ENCODE measurements at places on chromosomes 5 and 9.

- DNase-seq, result no peak
These were observed 499.5 kb downstream of the ENC1 start for GRCh38 chr5:74141053-74141452.

DNA sequence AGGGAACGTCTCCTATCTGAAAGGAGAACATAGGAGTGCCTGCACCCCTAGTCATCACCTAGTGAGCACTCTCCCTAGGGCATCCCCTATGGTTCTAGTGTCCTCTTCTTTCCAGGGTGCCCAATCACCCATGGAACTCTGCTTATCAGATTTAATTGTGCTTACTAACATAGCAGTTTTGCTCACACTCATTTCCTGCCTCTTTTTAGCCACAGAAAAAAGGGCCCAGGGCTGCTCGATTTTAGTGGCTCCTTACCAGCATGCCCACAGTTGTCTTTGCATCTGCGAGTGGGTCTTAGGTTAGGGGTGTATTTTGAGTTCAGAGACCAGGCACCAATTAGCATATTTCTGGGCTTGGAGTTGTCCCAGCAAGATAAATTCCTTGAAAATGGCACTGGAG lies 1110.2 kb downstream of the TAF11L14 start:
- DNase-seq, result no peak

- peak; percentile 76 for DNase-seq
These were observed 32.7 kb downstream of the PTGS1 start for GRCh38 chr9:122403381-122404000.

- no peak for DNase-seq
These were observed 7.5 kb upstream of the PRSS3 start for GRCh38 chr9:33787839-33788238.

GRCh38 chr9:114493521-114494184 lies 11.6 kb downstream of the WHRN start:
- no peak for DNase-seq

GRCh38 chr5:88940713-88941112 lies 57.7 kb upstream of the MEF2C start:
- DNase-seq, result no peak

GRCh38 chr5:141771562-141771961 lies 89.5 kb upstream of the ARAP3 start:
- DNase-seq, result no peak

DNA sequence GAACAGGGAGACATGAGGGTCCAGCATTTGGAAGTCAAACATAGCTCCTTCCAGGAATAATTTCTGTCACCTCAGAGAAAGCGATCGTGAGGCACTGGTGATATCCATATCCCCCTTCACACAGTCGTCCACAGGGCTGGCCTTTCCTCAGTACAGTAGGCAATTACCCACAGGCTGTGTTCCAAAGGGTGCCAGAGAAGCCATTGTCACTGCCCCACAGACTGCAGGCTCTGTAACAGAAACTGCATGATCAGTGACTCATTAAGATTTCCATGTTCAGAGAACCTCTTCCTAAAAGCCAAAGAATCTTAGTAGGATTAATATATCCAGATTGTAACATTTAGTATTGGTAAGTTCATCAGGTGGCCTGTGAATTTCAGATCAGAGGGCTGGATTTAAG lies 127.6 kb downstream of the RPS23 start:
- DNase-seq, result no peak

GRCh38 chr5:68219161-68219816 lies 3.7 kb downstream of the PIK3R1 start:
- no peak for DNase-seq

DNA sequence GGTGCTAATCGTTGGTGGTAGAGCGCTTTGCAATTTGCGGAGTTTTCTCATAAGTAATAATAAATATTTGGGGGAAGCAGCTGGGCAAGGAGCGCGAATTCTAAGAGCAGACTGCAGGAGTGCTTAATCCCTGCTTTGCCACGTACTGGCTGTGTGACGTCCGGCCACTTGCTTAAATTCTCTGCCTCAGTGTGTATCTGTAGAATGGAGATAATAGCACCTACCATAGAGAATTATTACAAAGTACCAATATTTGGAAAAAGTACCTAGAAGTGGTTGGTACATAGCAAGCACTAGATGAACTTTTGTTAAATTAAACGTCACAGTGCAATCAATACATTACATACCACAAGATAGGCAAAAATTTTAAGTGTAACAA lies 598 bp upstream of the TMED7 start:
- no peak for DNase-seq

- DNase-seq, result no peak
These were observed 168.5 kb downstream of the RAB3C start for GRCh38 chr5:58751222-58751837.

DNA sequence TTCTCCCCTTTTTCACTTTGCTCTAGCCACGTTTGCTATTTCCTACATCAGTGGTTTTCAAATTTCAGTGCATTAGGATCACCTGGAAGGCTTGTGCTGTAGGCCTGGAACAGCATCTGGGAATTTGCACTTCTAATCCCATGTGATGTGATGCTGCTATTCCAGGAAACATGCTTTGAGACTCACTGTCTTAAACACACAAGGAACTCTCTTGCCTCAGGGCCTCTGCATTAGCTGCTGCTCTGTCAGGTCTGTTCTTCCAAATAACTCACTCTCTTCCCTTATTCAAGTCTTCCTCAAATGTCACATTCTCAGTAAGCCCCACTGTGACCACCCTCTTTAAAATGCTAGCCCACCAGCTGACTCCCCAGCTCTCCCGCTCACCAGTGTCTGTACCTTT lies 204.0 kb downstream of the DNAH5 start:
- no peak for DNase-seq

DNA sequence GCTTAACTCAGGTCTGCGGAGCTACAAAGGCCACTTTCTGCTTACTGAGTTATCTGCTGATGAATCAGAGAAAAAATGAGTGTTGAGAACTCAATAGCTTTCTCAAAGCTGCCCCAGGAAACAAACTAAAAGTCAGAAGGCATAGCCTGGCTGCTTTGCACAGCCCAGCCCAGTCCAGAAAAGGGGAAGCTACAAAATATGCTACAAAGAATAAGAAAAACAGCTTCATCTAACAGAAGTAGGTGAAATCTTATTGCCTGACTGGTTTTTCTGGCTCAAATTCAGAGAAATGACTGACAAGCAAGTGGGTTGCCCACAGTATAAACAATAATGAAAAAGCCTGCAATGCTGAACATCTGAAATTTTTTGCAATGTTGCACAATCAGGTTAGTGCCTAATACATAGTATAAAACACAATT lies 156.2 kb downstream of the PPP2R2B start:
- no peak for DNase-seq

DNA sequence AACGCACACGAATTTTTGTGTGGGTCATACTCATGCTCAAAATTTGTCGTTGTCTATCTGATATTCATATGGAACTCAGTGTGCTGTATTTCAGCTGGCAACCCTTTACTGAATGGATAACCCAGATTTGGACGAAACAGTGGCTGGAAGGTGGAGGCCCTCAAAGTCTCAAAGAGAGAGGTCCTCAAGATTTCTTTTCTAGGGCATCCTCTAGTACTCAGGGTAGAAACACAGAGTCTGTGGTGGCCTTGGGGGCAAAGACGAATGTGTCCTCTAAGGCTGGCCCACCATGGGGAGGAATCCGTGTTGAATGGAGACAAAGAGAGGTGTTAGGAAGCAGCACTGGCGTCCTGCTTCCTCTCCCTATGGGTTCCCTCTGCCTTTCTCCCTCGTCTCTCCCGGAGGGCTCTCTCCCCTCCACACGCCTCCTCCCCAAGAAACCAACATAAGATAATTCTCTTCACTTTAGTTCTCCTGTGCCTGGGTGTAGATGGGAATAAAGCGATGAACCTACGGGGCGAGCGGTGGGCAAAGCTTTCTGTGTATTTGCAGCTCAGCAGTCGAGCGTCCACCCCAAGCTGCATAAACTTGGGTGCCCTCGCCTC lies 333.7 kb downstream of the CWC27 start:
- DNase-seq, result no peak

GRCh38 chr5:124825250-124825982 lies 79.0 kb upstream of the ZNF608 start:
- DNase-seq, result no peak

- no peak for DNase-seq
These were observed 6.8 kb downstream of the ENC1 start for GRCh38 chr5:74633695-74634094.

DNA sequence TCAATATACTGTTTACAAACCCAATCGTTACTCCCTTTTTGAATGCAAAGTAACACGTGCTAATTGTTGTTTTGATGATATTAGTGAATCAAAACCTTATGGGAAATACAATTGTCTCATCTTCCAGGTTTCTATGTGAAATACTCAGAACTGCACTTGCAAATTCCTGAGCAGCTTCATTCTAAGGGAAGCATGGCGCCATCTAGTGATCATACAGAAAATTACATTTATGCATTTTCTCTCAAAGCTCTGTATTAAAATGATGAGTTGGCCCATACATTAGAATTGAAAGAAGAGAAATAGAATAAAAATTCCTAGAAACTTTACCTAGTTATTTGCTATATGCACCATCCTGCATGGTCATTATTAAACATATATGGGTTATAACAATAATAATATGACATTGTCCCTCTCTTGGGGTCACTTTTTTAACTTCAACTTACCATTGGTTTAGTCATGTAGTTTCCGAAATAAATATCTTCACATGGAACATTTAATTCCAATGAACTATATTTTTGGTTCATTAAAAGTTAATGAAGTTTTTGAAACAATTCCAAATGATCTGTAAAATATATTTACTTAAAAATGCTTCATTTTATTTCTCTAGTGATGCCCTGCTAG lies 220.0 kb downstream of the PDE4D start:
- peak; percentile 7 for DNase-seq

DNA sequence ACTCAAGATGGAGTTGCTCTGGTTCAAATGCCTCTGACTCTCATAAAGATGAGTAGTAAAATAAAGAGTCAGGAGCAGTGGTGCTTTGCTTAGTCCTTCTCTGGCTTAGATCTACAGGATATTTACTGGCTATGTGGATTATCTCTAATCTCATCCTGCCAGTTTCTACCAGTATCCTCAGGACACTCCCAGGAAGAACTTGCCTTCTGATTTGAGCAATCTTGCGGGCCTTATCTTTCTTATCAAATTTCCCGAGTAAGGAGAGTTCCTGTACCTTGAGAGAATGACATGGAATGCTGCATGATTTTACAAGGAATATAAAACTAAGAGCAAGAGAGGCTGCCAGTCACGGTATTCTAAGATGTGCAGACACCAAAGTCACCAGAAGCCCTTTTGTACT lies 364.0 kb downstream of the ARHGEF28 start:
- no peak for DNase-seq

DNA sequence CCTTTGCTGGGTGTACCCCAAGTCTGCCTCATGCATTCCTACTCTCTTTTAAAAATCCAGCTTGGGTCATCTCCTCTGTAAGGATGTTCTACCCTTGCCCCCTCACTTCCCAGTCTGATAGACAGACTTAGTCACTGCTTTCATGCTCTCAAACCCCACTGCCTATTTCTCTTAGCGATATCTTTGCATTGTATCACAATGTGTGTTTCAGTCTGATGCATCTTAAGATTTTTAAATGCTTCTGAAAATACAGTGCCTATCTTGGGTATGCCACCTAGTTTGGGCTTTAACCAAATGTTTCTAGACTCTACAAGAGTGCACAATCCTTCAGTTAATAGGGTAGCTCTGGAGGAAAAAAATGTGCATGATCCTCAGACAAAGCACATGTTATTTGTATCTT lies 97.8 kb downstream of the SNX18 start:
- DNase-seq, result no peak

GRCh38 chr5:1507961-1508658 lies 15.7 kb downstream of the LPCAT1 start:
- DNase-seq, result no peak

DNA sequence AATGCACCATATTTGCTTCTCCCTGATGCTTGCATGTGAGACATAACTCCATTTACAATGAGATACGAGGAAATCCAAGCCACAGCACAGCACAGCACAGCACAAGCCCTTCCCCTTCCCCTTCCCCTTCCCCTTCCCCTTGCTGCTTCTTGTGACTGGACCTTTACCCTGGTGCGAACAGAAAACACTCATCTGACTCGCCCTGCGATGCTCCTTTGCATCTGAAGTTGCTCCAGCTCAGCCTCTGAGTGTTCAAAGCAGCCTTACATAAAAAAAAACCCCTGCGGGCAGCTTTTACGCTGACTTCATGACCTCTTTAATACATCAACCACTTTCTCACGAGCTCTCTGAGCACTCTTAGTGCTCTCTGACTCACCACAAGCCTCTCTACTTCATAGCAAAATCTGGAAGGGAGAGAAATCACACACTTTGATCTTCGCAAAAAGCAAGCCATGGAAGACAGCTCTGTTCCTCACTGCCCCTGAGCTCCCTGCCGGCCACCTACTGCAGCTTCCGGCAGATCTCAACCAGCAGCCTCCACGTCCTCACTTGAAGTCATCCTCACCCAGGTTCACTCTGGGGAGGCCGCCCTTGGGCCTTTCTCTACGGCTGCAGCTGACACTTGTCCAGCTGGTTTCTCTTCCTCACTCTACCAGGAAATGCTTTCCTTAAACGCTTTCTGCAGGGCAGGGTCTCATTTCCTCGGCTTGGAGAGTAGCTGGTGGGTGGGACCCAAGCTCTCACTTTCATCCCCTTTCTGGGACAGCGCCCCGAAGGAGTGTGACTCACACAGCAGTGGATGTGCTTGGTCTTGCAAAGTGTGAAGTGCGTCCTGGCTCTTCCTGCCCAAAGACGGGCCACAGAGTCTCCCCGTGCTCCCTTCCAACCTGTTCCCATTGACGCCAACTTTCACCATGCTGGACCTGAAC lies 5.3 kb downstream of the SLC34A1 start:
- no peak for DNase-seq

- no peak for DNase-seq
These were observed 17.2 kb upstream of the FCN2 start for GRCh38 chr9:134863306-134863902.

- DNase-seq, result no peak
These were observed 104.6 kb downstream of the CACNA1B start for GRCh38 chr9:137982200-137982599.

GRCh38 chr5:67402526-67402925 lies 205.9 kb upstream of the CD180 start:
- DNase-seq, result no peak

DNA sequence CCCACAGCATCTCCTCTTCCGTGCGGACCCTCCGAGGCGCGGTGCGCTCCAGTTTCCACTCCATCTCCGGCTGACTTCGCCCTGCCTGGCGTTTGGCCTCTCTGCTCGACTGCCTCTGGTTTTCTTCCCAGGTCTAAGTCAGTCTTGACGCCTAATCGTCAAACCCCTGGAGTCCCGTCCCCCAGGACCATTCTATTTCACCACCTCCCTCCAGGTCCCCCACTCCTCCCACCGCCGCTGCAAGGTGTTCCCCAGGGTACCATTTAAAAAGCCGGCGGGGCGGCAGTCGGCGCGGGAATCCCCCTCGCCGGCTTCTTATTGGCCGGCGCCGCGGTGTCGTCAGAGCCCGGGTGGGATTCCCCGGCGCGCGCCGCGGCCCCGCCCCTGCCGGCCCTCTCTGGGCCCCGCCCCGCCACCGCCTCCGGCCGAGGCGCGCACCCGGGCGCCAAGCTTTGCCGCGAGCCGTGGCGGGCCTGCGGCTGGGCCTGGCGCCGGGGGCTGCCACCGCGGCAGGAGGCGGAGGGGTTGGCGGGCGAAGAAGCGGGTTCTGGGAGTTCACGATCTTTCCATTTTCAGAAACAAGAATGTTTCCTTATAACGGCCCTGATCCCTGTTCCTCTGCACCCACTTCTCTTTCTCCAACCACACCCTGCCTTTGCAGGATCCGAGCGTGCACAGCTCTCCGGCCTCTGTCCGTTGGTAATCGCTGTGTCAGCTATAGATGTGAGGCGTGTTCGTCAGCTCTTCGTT lies at the start of gene CDC20B:
Gene CDC20B (minus strand): TSS at position 241 of the 750 bp plus-strand sequence. CDS start 177 bp downstream, at position 64.
- no peak for DNase-seq

Data from AG09319 (cell line).